ENCODE measurements at places on chromosomes 13 and 19.

- DNase-seq: no peak
Observed at GRCh38 chr19:56690670-56691069, 19.1 kb upstream of the ZNF835 start.

GRCh38 chr13:109389892-109390345 lies 396.5 kb downstream of the IRS2 start:
- DNase-seq: peak; percentile 98

GRCh38 chr13:49029570-49029969 lies 53.9 kb downstream of the FNDC3A start:
- no peak for DNase-seq

GRCh38 chr13:74273581-74273980 lies 139.4 kb upstream of the KLF12 start:
- DNase-seq: no peak
